ENCODE measurements at places on chromosomes 11 and 22.

- no peak for DNase-seq
Observed at GRCh38 chr11:116167706-116168458, 604.9 kb downstream of the BUD13 start.

DNA sequence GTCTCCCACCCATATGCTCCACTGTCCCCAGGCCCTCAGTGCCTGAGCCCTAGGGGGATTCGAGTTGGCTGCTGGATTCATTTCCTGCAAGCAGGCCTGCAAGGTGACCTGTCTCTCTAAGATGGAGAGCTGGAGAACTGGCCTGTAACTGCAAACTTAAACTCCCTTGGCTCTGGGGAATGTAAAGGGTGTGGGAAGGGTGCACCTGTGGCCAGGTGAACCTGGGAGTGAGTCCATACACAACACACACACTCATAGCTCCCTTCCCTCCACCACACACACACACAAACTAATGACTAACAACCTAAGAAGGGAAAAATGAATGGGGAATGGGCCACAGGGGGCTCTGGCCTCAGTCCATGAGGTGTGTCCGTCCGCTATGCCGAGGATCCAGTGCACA is 14.5 kb downstream of the SMTNL1 start:
- no peak for DNase-seq

- DNase-seq, result no peak
Observed at GRCh38 chr22:49509016-49509415, 318.7 kb downstream of the BRD1 start.

- no peak for DNase-seq
Observed at GRCh38 chr11:29300420-29300819, 716.4 kb downstream of the KCNA4 start.

GRCh38 chr11:11456866-11457265 is 103.8 kb upstream of the CSNK2A3 start:
- no peak for DNase-seq

- DNase-seq, result no peak
Observed at GRCh38 chr11:99351624-99352023, 330.9 kb downstream of the CNTN5 start.

GRCh38 chr11:62169935-62170334 is 20.1 kb upstream of the SCGB1D1 start:
- DNase-seq, result no peak

DNA sequence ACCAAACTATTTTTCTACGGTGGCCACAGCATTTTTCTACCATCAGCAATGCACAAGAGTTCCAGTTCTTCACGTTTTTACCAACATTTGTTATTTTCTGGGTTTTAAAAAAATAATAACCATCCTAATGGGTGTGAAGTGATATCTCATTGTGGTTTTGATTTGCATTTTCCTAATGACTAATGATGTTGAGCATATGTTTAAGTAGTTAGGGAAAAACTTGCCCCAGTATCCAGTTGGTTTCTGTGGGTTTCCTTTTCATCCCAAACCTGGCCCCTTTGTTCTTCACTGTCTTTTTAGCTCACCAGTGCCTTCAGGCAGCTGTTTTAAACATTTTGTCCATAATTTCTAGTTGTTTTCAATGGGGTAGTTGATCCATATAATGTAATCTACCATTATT is 14.7 kb upstream of the PTS start:
- no peak for DNase-seq

GRCh38 chr22:22955276-22955798 is 67.7 kb downstream of the IGLL5 start:
- DNase-seq, result no peak

GRCh38 chr11:123822032-123822431 is 15.9 kb upstream of the OR6M1 start:
- DNase-seq, result no peak

DNA sequence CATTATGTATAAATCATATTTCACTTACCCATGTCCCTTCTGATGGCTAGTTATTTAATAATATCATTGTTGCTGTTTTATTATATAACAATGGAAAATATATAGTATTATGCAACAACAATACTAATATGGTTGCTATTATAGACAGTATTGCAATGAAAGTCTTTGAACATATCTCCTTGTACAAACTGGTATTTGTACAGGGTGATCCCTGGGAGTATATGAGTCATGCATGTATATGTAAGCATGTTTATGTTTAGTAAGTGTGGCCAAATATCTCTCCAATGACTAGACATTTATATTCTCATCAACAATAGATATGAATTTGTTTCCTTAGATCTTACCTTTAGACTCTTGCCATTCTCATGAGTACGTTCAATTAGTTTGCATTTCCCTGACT is 55.9 kb downstream of the KCNC1 start:
- DNase-seq, result no peak

DNA sequence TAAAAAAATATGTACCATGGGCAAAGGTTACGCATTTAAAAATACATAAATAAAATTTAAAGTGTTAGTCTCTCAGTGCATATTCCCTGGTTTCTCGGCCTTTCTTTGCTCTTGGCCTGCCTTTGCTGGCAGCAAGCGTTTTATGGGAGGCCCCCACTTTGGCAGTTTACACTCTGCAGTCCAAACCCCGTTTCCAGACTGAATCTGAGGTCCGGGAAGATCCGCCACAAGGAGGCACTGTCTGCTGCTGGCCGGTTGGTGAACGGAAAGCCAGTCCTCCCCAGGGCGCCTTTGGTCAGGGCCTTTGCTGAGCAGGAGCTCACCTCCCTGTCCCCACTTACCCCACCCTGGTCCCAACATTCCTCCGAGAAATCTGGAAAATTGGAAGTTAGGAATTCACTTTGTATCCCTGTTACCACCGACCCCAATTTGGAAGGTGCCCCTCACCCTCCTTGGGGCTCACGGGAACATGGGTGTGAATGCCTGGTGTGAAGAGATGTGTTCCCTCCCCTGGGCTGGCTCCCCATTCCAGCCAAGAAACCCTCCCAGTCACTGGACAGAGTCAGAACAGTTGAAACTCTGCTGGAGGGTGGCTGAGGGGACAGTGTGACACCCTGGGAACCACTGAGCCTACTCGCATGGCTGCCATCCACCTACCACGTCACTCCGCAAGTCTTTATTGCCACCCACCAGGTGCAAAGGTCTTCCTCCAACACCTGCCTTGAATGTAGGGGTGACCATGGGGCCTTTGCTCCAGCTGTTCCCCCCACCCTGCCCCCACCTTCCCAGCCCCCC is 9.4 kb upstream of the SF1 start:
- DNase-seq, result peak; percentile 60

- no peak for DNase-seq
Observed at GRCh38 chr11:475941-476340, 25.9 kb downstream of the PTDSS2 start.

- DNase-seq, result no peak
Observed at GRCh38 chr11:61477126-61477525, 31.4 kb upstream of the LRRC10B start.

DNA sequence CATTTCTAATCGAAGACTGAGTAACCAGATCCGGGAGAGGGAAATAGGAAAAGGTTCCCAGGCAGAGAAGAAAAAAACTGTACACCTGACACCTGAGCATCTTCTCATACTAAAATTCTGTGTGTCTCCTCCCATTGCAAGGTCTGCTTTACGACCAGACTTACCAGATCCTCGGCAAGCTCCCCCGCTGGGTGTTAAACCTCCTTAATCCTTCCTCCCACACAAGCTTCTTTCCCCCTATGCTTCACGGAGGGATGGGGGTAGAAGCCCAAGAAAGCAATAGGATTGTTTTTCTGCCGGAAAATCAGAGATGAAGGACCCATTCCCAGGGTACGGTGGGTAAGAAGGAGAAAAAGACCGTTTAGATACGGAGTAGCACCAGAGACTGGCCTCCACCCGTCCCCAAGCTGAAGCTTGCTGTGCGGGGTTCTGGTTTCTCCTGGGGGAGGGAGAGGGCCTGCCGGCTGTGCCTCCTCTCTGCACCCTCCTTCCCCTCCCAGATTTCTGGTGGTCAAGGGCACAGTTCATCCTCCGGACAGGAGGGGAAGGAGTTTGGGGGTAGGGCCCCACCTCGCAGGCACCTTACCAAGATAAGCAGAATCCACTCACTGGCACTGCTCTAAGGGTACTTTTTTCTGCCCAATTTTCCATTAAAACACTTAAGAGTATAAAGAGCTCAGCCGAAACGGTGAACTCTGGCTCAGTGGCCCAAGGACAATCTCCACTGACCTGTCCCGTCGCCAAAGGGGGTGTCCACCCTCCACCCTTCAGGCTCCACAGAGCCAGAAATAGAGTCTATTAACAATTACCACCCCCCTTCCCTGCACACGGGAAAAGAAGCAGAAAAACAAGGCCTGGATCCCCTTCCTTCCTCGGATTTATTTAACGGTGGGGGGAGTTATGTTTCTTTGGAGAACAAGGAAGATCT is 1.2 kb downstream of the TOB2 start:
- DNase-seq, result peak; percentile 54

- DNase-seq, result peak; percentile 21
Observed at GRCh38 chr22:42856179-42856864, 751 bp downstream of the ARFGAP3 start.

DNA sequence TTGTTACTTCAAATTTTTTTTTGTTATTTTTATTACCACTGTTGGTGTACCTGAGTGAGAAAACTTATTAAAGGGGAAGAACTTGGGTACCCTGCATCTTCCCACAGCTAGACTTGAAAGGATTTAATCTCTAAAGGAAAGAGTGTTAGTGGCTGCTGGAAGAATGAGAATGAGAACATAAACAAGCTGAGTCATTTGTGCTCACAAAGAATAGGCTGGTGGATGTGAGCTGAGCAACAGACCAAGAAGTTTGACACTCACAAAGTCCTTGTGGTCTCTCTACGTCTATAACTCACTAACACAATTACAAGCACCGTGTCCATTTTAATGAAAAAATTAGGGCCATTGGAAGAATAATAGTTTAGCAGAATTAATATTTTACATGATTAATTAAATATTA is 217.6 kb upstream of the ANO5 start:
- no peak for DNase-seq

- DNase-seq, result no peak
Observed at GRCh38 chr22:44154436-44154942, 26.2 kb upstream of the PARVG start.

- no peak for DNase-seq
Observed at GRCh38 chr22:19117111-19117512, 5.1 kb downstream of the DGCR2 start.
